ENCODE measurements at places on chromosomes 6 and 20.

GRCh38 chr6:166381381-166381732 lies 1.4 kb downstream of the MPC1 start:
- DNase-seq = no peak

- DNase-seq = no peak
Measured at GRCh38 chr20:602111-602970, 7.8 kb downstream of the TCF15 start.

DNA sequence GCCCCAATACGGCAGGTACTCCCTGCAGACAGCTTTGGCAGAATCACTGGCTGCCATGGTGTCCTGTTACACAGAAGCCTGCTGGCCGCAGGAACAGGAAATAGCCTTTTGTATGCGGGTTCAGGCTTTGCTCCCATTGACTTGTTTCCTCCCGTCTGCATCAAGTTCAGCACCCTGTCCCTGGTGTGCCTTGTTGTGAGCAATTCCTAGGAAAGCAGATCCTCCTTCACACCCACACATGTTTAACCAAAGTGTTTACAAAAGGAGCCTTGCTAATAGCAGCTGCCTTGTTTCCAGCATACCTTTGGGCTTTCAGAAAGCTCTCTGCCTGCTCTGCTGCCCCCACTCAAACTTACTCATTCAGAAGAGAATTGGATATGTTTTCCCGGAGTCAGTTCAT lies 127.2 kb upstream of the SUPT3H start:
- DNase-seq = no peak

DNA sequence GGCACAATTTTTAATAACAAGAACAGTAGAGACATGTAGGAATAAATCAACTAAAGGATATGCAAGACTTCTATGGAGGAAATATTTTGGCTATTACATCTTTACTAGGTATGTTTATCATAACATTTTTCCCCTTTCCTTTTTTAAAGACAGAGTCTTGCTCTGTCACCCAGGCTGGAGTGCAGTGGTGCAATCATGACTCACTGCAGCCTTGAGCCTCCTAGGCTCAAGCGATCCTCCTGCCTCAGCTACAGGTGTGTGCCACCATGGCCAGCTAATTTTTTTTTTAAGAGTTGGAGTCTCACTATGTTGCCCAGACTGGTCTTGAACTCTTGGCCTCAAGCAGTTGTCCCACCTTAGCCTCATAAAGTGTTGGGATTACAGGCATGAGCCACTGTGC lies 37.0 kb downstream of the AKAP7 start:
- DNase-seq = no peak

DNA sequence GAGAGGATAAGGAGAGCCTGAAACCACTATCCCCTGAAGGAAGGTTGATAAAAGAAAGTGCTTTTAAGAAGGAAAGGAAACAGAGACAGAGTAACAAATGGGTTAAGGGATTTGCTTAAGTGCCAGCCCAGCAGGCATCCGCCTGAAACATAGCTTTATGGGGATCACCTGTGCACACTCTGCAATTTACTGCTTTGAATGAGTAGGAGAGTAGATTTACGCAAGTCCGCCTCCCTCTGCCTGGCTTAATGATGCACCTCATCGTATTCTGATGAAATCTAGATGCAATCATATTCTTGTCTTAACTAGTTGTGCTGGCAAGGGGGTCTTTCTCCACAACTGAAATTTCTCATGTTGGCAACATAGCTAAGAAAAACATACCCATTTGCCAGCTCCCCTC lies 101.1 kb upstream of the ID4 start:
- DNase-seq = no peak

DNA sequence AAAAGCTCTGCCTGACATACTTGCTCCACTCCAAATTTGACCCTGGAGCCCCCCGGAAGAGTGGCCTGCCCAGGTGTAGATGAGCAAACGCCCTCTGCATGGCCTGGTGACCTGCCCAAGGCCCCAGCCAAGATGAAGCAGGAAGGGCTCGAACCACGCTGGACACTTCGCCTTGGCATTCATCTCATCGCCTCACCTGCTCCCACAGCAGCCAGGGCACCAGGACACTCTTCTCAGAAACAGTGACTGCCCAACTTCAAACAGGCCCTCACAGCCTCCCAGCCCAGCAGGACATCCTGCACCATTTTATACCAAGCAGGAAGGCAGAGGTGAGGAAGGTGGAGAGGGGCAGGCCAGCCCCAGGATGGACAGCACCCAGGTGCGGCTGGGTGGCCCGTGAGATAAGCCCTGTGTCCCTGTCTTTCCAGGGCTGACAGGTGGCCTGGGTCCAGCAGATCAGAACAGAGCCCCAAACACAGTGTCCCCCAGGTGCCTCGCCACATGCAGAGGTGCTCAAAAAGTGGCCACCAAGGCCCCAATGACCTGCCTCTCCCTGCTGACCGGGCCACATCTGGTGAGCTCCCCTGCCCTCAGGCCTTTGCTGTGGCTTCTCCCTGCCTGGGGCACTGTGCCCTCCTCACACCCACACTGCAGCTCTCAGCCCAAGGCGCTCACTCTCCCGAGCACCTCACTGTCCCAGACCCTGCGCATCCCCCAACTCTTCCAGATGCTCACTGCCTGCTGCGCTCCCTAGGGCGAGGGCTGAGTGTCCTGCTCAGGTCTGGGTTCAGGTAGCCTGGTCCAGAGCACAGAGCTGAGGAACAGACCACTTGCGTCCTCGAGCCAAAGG lies 7.2 kb downstream of the ACSS1 start:
- DNase-seq = no peak

GRCh38 chr6:129059650-129060049 lies 176.7 kb downstream of the LAMA2 start:
- no peak for DNase-seq

- no peak for DNase-seq
Measured at GRCh38 chr20:52612046-52612632, 360.0 kb upstream of the TSHZ2 start.

- no peak for DNase-seq
Measured at GRCh38 chr6:146087386-146087785, 58.5 kb downstream of the GRM1 start.

GRCh38 chr20:59421920-59422637 lies 121.7 kb downstream of the EDN3 start:
- no peak for DNase-seq

DNA sequence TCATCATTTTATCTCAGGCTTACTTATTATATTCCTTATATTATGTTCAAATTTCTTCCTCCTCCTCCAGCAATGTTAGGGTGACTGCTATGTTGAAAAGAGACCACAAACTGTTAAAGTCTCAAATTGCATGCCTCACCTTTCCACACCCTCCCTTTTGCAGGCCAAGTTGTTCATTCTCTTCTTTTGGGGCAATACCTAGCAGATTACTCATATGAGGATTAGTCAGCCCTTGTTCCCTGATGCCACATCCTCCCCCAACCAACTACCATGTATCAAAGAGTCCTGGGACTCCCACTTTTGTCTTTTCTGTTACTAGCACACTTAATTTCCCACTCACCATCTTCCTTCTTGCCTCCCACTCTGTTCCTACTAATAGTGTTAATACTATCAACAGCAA lies 434.7 kb downstream of the BCKDHB start:
- DNase-seq = no peak

GRCh38 chr20:5825130-5825719 lies 75.0 kb downstream of the SHLD1 start:
- DNase-seq = no peak

DNA sequence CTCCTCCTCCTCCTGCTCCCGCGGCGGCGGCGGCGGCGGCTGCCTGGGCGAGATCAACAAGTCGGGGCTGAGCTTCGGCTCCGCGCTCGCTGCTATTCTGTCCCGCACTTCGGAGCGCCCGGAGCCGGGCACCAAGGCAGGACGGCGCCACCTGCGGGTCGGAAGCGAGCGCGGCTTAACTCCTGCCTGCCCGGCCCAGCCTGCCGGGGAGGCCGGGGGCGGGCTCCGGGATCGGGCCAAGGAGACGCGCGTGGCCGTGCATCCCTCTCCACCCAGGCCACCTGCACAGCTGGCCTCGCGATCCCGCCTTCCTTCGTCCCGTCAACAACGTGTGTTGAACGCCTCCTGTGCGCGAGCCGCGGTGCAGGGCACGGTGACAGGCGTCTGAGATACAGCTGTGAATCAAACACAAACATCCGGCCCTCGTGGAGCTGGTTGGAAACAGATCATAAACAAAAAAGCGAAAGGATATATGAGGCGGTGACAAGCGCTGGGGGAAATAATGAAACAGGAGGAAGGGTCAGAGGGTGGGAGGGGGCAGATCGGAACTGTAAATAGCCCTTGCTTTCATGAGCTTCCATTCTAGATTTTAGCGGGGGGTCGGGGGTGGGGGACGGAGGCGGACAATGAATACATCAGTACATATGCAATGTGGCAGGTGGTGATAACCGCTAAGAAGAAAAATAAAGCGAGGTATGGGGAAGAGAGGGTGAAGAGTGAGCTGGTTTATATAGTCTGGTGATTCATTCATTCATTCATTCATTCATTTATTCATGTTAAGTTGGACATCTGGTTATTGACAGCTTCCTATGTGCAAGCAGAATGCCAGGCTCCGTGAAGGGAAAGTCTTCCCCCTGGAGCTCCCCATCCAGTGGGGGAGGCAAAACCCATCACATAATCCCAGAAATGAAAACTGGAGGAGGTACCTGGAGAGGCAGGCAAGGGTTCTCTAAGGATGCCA lies 2.0 kb upstream of the KCNB1 start:
- DNase-seq = peak; percentile 65

DNA sequence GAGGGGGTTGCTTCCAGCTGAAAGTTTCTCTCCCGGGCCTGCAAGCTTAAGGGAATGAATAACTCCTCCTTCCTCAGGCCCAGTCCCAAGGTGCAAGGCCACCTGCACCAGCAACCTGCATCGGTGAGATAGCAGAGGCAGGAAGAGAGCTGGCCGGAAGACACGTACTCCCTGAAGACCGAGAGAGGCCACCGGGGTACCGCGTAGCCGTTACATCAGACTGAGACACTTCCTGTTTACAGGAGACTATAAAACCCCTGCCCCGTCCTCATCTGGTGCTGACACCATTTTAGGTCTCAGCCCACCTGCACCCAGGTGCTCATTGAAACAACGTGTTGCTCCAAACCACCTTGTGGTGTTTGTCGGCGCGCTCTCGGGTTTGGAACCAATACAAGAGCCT lies 60.5 kb upstream of the PRND start:
- no peak for DNase-seq

DNA sequence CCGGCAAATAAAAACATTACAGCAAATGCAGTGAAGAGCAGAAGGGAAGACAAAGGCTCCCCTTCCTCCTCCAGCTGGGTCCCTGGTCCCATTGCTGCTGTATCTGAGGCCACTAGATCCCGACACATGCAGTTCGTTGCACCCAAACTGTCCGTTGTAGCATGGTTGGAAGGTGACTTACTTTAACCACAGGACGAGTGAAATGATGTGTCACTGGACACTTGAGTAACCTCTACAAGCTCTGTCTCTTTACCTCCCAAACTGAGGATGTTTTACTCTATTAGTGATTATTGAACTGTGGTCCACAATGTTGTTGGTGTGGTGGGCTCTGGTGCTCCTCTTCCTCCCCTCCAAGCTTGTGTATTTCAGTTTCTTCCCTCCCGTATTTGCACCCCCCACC lies 46.2 kb upstream of the ARMH2 start:
- DNase-seq = no peak

DNA sequence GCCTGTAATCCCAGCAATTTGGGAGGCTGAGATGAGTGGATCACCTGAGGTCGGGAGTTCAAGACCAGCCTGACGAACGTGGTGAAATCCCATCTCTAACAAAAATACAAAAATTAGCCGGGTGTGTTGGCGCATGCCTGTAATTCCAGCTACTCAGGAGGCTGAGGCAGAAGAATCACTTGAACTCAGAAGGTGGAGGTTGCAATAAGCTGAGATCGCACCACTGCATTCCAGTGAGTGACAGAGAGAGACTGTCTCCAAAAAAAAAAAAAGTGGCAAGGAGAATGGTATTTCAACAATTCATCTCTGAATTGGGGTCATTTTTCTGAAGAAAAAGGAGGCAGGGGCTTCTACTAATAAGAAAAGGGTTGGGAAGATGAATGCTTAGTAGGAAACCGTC lies 111.5 kb upstream of the NHSL1 start:
- no peak for DNase-seq

- no peak for DNase-seq
Measured at GRCh38 chr20:54127855-54128574, 45.8 kb downstream of the CYP24A1 start.

DNA sequence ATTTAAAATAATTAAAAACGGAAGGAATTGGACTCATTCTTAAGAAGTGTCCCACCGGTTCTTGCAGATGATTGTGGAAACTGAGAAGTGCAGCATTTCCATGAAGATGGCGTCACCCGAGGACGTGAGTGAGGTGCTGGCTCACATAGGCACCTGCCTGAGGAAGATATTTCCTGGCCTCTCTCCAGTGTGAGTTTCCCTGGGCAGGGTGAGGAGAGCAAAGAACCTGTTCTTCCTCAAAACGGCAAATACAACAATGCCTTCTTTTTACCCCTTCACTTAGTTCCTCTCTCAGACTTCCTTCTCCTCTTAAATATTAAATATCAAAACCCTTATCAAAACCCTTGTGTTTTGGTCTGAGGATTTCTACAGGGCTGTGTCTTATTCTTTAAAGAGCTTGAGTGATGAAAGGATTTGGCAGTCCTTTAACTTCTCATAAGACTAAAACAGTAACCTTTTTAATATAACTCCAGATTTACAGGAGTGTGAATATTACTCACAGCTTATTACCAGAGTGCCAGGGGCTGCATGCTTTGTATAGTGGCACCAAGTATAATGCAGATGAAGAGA lies 156.3 kb downstream of the CARMIL1 start:
- DNase-seq = no peak

GRCh38 chr6:14401246-14401645 lies 283.7 kb downstream of the CD83 start:
- no peak for DNase-seq

GRCh38 chr20:11469795-11470435 lies 447.8 kb upstream of the BTBD3 start:
- no peak for DNase-seq

DNA sequence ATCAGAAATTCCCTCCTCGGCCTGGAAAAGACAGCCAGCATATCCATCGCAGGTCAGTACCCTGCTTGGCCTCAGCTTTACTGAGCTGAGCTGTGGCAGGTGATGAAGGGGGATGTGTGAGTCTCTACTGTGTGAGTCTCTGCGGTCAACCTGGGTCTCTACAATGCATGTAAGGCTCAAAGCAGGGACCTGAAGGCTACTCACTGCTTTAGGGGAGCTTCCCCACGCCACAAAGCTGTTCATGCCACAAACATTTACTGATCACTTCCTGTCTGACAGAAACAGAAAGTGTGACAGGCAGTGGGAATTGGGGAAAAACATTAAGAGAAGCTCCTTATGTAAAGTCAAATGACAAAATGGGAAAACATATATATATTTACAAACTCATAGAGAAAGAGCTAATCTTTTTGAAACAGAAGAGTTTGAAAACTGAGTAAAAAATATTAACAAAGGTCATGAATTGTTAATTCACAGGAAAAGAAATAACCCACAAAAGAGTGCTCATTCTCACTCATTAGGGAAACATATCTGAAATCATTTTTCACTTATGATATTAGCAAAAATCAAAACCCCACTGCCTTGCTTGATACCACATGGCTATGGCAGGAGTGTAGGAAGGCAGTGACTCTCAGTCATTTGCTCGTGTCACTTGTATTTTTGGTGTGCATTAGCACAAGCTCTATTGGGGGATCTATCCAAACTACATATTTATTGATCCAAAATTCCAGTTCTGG lies 5.8 kb downstream of the BTN3A3 start:
- DNase-seq = no peak
